ENCODE measurements at places on chromosomes 12 and 14.
A peak's percentile ranks its signal among the peaks of the same experiment; 100 is the strongest.

DNA sequence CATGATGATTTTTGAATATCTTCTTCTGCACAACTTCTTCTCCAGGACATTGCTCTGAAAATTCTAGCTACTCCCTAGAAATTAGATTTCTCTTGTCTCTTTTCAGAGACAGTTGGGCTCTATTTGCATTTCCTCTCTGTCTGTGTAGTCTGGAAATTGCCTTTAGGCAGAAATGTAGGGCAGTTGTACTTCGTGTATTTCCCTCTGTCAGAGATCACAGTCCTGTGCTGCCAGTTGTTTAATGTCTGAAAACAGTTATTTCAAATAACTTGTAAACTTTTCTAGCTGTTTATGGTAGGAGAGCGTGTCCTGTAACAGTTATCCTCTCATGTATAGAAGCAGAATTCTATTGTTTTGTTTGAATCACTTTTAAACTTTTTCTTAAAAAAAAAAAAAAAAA is 86.9 kb downstream of the TTLL5 start:
- DNase-seq = no peak

DNA sequence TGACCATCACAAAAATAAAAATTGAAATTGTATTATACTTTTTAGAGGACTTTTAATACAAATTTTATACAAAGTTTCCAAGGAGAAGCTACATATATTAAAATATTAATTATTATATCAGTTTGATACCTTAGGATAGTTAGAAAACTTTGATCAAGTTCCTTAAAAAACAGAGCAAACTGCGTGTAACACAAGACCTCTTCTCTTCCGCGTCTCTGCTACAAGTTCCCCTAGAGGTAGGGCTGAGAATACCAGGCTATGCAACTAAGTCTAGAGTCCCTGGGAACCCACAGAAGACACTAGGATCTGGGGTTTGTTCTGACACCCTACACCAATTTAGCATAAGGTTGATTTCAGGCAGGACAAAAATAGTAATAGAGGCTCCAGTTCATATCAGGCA is 319.0 kb downstream of the FOXG1 start:
- DNase-seq = no peak

- no peak for DNase-seq
Observed at GRCh38 chr12:76820888-76821482, 57.1 kb downstream of the ZDHHC17 start.

DNA sequence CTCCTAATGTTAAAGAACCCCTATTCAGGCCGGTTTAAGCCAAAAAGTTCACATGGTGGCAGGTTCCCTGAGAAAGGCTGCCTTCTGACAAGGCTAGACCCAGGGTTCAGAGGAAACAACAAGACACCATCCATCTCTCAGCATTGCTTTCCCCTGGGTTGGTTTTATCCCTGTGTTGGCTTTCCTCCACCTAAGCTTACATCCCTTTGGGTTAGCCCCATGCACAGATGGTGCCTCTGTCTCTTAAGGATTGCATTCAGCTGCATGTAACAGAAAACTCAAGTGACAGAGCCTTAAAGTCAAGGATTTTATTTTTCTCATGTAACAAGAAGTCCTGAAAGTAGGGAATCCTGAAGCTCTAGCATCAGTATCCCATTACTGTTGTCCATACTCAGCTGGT is 42.8 kb upstream of the RIN3 start:
- DNase-seq = no peak

GRCh38 chr12:132848521-132848920 is 19.9 kb upstream of the GOLGA3 start:
- no peak for DNase-seq

DNA sequence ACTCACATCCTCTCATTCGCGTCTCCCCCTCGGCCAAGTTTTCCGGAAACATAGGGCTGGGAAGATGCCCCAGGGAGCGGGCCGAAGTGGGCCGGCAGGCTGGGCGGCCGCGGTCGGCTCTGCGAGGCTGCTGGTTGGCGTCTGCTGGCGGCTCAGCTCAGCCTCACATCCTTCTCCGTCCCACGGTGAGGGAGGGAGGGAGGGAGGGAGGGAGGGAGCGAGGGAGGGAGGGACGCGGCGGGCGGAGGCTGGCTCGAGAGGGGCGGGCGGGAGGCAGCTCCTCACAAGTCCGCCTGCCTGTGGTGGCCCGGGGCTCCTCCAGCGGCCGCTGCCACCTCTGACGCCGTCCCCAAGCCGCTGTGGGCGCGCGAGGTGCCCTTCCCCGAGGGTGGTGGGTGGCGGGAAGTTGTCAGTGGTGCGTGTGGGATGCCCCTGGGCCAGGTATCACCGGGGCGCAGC is 93.8 kb downstream of the RFLNA start:
- DNase-seq = peak; percentile 62

DNA sequence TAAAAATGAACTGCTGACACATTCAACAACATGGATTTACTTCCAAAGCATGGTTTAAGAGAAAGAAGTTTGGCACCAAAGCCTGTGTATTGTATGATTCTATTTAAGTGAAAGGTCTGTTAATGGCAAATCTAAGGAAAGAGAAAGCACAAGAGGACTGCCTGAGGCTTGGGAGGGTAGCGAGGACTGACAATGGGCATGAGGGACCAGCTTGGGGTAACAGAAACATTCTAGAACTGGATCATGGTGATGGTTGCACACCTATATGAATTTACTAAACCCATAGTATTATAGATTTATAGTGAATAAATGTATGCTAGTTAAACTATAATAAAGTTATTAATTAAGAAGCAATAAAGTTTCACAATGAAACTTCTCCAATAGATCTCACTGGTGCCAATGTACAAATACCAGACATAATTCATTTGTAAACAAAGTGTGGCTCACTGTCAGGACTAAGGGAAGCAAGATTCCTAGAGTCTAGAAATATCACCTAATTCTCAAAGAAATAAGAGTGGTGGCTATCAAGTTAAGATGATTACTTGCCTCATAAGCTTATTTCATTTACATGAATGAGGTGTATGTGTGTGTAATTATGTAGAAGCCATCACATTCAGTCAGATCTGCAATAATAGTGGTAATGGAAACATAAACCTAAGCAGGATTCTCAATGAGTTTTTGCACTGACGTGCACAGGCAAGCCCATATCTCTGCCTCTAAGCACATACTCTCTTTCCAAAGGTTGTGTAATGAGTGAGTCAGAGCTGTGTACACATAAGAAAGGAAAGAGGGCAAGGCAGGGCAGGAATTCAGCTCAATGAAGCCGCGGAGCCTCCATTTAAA is 353.4 kb downstream of the KCNH5 start:
- no peak for DNase-seq

GRCh38 chr14:99675382-99675835 is 8.7 kb upstream of the CYP46A1 start:
- no peak for DNase-seq

DNA sequence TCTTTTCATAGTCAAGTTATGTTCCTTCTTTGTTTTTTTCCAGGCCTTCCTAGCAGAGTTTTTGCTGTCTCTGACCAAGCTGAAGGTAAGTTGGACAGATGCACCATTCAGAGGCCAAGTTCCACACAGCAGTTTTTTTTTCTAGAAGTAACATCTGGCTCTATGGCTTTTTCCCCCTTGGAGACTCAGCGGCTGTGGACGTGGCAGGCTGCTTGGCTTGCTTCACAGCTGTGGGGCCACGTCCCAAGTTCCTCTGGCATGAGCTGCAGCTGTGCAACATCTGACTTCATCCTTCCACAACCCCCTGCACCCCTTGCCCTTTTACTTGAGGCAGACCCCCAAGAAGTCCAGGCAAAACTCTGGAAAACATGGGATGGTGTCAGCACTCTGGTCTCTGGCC is 24.2 kb upstream of the RHOJ start:
- DNase-seq = no peak

- no peak for DNase-seq
Observed at GRCh38 chr14:56759094-56759493, 51.2 kb downstream of the OTX2 start.

- DNase-seq = peak; percentile 19
Observed at GRCh38 chr12:14239350-14239934, 126.0 kb upstream of the ATF7IP start.

DNA sequence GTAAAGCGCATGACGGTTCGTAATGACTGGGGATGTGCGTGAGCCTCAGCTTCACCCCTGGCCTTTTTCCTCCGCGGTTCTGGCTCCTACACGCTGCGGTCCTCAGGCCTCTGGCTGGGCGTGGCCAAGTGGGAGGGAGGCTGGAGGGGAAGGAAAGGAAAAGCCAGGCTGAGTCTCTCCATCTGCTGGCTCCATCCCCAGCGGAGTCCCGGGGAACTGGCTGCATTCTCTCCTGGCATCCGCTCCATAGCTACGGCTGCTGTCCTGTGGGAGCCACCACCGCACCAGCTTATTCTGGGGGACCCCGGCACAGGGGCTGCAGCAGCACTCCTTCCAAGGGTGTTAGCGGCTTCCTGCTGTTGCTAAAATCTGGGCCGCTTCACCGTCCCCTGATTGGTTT is 68.2 kb upstream of the SLC24A4 start:
- no peak for DNase-seq

GRCh38 chr14:94395888-94396574 is 7.6 kb upstream of the SERPINA1 start:
- DNase-seq = no peak

- peak; percentile 84 for DNase-seq
Observed at GRCh38 chr14:50062438-50063085, 53.8 kb downstream of the VCPKMT start.

GRCh38 chr12:69685810-69686209 is 13.3 kb downstream of the BEST3 start:
- no peak for DNase-seq

GRCh38 chr12:96751626-96752025 is 155.4 kb upstream of the NEDD1 start:
- no peak for DNase-seq

- no peak for DNase-seq
Observed at GRCh38 chr14:102544046-102544746, 34.6 kb upstream of the ANKRD9 start.

DNA sequence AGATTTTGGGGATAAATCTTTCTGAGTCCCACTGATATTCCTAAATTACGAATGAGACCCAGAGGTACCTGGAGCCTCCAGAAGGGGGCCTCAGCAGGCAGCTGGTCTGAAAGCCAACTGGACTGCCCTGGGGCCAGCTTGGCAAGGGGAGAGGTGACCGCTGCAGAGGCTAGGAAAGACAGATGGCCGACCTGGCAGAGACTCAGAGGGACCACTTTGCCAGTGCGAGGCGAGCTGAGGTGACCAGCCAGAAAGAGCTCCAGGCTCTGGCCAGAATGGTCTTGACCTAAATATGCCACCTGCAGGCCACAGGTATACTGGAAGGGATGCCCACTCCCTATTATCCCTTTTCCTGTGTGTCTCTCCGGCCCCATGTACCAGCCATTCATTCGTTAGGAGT is 256.8 kb upstream of the GARIN6 start:
- no peak for DNase-seq
